ENCODE measurements at places on chromosomes 12 and 14.

DNA sequence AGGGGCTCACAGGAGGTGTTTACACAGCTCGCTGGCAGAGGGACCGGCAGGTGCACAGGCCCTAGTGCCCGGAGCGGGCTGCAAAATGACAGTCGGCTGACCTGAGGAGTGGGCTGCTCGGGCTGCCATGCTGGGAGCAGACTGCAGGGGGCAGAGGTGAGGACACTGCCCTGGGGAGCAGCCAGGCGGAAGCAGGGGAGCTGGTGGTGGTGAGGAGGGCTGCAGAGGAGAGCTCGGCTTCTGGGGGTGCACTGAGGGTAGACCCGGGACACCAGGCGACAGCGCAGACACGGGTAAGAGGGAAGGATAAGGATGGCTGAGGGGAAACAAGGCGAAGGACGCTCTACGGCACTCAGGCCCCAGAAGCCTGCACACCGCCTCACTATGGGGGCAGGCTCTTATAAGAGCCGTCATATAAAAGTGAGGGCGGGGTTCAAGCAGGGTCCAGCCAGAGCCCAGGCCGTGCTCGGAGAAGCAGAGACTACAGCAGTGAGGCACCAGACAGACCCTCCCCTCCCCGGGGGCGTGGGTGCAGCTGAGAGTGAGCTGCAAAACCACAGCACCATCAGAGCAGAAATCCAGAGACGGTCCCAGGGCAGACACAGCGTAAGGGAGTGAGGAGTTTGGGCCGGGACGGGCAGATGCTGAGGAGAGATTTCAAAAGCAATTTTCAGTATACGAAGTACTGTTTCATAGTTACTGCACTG lies 62.5 kb downstream of the CCDC88C start:
- no peak for DNase-seq

- no peak for DNase-seq
Measured at GRCh38 chr12:75390156-75390898, 562 bp upstream of the GLIPR1L2 start.

- DNase-seq: no peak
Measured at GRCh38 chr14:99357916-99358390, 86.0 kb upstream of the BCL11B start.

DNA sequence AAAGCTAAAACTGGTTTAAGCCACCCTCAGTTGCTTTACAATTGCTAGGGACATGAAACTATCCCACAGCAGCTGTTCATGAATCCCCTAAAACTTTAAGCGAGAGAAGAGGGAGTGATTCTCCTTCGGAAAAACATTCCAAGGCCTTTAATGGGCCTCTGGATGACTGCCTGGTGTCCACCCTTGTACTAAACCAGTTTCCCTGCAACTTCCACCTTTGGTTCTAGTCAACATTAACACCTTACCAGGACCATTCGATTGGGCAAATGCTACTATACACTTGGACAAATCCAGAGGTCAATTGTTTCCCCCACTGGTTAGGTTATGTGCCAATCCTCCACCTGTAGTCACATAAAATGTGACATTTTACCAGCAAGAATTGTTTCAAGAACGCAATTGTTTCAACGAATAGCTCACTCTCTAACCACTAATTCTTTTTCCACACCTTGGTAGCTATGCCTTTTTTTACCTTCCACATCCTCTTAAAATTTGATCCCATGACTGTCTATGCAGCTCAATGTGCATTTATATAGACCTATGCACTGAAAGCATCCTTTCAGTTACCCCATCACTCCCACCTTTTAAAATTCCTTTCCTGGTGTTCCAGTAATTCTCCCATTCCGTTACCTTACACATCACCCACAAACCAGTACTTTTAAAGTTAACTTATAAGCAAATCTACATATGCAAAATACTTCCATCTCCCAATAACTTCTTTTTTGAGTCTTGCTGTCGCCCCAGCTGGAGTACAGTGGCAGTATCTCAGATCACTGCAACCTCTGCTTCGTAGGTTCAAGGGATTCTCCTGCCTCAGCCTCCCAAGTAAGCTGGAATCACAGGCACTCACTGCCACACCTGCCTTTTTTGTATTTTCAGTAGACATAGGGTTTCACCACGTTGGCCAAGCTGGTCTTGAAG lies 3.6 kb downstream of the UBC start:
- DNase-seq: no peak

GRCh38 chr14:82911930-82912329 lies 1378.3 kb upstream of the SEL1L start:
- DNase-seq: no peak

DNA sequence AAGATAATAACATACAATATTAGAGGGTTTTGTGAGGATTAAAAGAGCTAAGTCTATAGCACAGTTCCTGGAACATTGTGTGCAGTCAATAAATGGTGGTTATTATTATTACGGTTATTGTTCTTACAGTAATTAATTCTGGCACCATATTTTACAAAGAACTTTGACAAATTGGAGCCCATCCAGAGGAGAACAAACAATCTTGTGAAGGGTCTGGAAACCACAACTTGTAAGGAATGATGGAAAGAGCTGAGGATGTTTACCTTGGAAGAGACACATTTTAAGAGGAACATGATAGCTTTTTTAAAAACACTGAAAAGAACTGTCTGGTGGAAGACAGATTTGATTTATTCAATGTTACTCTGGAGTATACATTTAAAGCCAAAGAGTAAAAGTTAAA lies 150.5 kb upstream of the KRR1 start:
- no peak for DNase-seq

DNA sequence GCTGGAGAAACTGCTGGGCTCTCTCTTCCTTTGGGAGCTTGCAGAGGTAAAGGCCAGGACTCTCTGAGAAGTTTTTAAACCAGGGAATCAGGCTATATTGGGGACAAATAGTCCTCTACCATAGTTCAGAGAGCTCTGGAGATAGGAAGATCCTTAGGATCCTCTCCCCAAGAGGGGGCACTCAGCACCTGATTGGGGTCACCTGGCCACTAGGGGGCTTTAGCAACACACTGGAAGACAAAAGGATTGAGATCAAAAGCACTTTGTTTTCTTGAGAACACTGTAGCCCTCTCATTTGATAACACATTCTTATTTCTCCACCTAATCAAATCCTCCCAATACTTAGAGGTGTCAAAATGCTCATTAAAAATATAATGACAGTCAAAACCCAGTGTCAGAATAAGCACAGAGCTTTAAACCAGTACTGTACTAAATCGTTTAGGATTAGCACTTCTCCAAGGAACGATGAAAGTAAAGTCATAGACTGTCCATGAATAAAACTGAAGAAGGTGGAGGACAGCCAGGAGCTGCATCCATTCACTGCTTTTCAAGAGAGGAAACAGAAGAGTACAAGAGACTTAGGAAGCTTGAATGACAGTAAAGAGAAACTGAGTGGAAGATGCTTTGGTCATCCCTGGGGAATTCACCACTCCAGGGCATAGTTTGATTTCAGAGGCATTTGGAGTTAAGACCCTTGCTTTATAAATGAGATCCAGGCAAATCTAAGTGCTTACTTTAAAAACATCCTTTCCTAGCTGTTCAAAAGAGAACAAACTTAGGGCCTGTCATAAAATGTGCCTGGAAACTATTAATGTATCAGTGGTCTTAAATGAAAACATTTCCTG lies 26.5 kb downstream of the BMP4 start:
- DNase-seq: no peak

- no peak for DNase-seq
Measured at GRCh38 chr12:122471324-122472226, 29.2 kb downstream of the ZCCHC8 start.

DNA sequence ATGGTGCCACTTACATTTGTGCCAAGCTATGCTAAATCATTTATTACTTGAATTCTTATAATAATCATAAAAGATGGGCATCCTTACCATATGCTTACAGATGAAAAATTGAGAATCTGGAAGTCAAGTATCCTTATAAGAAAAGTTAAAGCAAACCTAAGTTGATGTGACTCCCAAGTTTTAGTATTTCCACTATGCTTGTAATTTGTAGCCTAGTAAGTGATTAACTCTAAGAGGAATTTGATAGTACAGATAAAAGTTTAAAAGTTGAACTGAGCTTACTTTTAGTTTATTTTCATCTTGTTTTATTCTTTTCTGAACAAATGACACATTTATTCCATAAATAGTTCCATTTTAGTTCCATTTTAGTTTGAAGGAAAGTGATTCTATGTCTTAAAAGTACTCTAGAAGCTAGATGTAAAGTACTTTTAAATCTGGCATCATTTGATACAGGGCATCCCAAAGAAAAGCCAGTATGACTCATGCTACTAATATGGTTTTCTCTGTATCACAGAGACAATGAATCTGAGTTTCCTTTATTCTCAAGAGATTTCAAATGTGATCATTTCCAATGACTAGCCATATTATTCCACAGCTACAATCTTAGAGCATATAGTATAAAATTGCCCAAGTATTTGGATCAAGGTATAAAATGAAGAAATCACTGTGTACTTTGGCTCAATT lies 596.0 kb downstream of the SLC16A7 start:
- DNase-seq: no peak

DNA sequence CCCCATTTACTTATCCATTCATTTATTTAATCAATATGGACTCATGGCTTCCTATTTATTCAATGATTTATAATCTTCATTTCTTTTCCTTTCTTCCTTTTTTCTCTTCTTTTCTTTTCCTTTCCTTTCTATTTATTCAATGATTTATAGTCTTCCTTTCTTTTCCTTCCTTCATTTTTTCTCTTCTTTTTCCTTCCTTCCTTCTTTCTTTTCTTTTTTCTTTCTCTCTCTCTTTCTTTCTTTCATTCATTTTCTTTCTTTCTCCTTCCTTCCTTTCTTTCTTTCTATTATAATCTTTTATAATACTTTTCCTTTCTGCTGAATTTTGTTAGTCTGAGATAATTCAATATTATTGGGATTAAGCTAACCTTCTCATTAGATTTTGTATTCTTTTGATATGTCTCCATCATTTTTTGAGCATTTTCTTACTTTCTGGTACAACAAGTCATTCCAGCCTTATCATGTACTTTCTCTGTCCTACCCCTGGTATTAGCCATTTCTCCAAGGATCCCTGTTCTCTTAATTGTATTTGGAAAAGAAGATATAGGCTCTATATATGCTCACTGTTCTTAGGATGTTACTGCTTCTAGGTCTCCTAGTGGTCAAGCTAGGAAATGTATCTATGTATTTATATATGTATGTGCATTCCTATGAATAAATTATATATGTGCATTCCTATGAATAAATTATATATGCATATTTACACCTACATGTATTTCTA lies 12.1 kb downstream of the LACRT start:
- no peak for DNase-seq

DNA sequence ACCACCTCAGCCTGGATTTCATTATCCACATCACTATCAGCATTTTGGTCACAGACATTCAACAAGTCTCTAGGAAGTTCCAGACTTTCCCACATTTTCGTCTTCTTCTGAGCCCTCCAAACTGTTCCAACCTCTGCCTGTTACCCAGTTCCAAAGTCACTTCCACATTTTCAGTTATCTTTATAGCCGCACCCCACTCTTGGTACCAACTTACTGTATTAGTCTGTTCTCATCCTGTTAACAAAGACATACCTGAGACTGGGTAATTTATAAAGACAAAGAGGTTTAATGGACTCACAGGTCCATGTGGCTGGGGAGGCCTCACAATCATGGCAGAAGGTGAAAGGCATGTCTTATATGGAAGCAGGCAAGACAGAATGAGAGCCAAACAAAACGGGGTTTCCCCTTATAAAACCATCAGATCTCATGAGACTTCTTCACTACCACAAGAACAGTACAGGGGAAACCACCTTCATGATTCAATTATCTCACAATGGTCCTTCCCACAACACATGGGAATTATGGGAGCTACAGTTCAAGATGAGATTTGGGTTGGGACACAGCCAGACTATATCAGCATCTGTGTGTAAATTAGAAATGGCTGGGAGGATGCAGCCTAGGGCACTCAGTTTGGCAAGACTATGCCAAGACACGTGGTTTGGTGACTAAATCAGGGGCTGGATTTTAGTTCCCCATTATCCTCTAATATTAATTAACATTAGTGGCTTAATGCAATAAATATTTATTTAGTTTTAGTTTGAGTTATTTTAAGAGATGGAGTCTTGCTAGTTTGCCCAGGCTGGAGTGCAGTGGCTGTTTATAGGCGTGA lies 16.2 kb upstream of the FUT8 start:
- DNase-seq: no peak

DNA sequence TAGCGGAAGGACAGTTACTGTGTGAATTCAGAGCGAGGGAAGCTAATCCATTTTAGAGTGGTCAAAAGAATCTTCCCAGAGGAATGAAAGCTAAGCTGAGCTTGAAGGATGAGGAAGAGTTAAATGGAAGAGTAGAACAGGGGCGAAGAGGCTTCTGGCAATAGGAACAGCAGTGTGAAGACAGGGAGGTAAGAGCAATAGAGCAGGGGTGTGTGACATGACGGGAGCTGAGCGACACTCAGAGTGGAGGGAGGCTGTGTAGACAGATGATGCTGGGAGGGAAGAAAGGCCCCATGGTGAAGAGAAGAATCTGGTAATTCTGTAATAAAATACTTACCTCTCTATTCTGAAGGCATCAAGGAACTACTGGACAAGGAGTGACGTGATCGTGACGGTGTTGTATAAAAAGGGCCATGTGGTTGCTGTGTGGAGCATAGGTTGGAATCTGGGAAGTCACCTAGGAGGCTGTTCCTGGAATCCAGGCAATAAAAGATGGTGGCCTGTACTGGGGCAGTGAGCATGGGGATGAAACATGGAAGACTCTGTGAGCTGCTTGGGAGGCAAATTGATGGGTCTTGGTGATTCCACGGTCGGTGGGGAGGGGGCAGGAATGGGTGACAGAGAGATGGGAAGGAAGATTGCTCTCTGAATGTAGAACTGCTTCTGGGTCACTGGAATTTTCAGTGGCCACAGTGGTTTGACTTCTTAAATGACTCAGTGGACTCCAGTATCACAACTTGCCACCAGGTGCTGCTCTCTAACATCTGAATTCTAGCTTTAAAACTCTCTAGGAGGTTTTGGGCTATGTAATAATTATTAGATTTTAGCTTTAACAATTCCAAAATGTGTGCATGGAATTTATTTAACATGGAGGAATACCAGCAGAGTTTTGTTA lies 164.1 kb downstream of the ATP23 start:
- DNase-seq: no peak

DNA sequence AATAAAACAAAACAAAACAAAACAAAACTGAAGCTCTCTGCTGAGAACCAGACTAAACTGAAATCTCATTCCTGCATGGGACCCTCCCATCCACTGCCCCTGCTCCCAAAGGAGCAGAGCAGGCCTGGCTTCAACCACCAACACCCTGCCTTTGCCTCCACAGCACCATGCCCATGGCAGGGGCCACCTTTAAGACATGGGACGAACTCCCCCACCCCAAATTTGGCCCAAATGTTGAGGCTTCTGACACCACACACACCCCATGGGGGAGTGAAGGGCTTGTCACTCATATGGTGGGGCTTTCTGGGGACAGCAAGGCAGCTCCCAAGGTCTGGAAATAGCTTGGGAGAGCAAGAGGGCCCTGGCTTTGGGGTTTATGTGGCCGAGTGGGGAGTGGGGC lies 177.2 kb downstream of the KIF26A start:
- DNase-seq: no peak

DNA sequence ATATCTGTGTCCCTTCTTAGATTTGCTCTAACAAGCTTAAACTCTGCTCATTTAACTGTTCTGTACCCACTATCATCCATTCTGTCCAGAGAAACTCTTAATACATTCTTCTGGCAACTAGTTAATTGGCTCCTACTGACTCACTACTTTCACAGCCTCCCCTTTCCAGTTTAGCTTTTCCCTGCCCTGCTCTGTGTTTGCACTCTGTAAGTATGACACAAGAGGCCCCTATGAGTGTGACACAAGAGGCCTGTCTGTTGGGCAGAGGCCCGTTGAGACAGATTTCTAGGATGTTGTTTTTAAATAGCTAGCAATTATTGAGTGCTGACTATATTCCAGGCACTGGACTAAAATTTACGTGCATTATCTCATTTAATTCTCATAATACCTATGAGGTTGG lies 246.0 kb upstream of the DAAM1 start:
- DNase-seq: no peak

Measured in esophagus squamous epithelium (tissue), 5 donors.